Hepatic stellate cell (primary cell): ENCODE measurements at places on chromosomes 11 and 22.
A peak's percentile ranks its signal among the peaks of the same experiment; 100 is the strongest.

- no peak for DNase-seq
These were observed 90.8 kb downstream of the PHF21B start for GRCh38 chr22:44918925-44919392.

DNA sequence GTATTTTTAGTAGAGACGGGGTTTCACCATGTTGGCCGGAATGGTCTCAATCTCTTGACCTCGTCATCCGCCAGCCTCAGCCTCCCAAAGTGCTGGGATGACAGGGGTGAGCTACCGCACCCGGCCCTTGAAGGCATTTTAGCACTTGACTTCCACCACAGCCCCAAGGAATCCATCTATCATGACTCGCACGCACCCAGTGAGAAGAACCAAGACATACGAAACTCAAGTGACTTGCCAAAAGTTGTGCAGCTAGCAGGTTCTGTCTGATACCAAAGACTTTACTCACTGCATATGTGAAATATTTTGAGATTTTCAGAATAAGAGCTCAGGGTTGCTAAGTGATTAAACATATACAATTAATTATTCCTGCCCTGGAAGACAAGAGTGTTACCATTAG is 21.0 kb downstream of the FLI1 start:
- DNase-seq: peak; percentile 84

GRCh38 chr11:72720047-72720446 is 32.2 kb downstream of the ARAP1 start:
- DNase-seq: no peak

- DNase-seq: peak; percentile 40
These were observed 25.9 kb upstream of the RAB30 start for GRCh38 chr11:83097429-83098075.

GRCh38 chr22:23801238-23801821 is 14.6 kb downstream of the SMARCB1 start:
- DNase-seq: no peak

GRCh38 chr22:48488149-48488551 is 1339.5 kb downstream of the BRD1 start:
- DNase-seq: no peak

DNA sequence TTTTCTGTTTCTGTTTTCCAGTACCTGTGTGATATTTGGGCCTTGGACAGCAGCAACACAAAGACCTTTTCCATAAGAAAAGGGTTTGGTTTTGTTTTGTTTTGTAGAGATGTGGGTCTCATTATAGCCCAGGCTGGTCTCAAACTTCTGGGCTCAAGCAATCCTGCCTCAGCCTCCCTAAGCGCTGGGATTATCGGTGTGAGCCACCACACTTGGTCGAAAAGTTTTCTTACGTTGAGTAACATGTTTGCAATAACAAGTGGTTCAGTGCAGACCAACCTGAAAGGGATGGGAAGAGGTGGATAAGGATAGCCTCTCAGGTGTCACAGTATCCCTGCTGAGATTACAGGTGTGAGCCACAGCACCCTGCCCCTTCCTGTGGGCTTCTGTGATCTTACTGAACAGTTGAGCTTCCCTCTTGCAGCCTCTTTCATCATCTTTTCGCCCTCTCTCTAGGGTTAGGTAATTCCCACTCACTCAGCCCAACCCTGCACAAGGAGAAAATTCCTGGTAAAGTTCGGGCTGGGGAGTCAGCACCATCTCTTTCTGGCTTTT is 3.5 kb upstream of the MRPL48 start:
- no peak for DNase-seq

DNA sequence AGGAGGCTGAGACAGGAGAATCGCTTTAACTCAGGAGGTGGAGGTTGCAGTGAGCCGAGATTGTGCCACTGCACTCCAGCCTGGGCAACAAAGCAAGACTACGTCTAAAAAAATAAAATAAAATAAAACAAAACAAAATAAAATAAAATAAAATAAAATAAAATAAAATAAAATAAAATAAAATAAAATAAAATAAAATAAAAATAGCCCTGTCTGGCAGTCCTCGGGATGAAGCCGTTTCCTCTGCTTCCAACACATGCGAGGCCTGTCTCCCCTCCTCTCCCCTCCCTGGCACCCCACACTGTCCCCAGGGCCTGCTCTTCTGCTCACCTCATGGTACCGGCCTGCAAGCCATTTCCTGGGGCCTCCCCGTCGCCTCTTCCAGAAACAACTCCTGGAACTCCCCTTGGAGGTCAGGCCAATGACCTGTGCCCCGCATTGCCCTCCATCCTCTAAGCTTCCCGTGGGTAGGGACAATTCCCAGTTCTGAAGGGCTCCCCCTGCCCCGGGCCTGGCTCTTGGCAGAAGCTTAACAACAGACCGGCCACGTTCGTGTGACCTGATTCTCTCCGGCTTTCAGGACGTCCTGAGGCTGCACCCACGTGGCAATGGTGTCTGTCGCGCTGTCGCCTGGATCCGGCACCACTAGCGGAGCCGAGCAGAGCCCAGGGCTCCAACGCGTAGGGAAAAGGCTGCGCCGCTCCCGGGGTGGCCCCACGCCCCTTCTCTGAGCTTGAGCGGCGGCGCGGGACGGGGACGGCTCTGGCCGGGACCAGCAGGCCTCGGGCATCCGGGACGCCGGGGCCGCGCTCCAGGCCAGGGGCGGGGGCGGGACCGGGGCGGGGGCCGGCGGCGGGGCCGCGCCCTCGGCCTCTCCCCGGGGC is 456 bp upstream of the PARVB start:
- peak; percentile 65 for DNase-seq

- no peak for DNase-seq
These were observed 969 bp downstream of the CCDC117 start for GRCh38 chr22:28773461-28773867.

- no peak for DNase-seq
These were observed 777 bp upstream of the MICAL3 start for GRCh38 chr22:18024956-18025720.

DNA sequence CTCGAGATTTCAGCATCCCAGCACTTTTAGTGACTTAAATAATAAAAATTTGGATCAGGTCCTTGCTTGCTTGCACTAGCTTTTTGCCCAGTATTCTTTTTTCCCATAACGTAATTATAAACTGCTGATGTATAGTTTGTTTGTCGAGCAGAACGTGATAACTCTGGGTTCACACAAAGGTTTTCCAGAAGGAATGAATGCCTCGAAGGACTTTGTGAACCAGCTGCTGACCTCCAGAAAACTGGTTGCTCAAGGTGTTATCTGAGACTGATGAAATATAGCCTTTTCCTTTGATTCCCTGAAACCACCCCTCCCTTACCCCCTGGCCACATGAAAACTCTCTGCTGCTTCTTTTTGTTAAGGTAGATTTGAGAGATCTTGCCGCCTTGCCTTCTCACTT is 229.1 kb upstream of the CARD18 start:
- no peak for DNase-seq

DNA sequence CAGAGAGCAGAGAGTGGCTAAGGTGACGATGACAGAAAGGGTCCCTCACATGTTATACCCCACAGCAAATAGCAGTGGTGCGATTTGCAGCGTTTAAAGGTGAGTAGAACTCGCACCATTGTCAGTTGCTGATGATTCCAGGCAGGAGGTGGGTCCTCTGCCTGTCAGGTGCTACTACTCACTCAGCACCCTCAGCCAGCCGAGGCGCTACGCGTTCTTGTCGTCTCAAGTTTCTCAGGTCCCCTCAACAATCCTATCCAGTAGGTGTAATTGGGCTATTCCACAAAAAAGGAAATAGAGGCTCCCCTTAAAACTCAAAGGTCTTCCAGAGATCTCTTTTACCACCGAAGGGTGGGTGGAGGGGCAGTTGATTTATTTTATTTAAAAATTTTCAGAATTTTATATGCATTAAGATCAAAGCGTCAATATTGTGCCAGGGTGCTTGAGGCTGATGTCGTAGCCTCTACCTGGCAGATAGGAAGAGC is 18.3 kb downstream of the ELF5 start:
- DNase-seq: no peak

- DNase-seq: no peak
These were observed 7.3 kb downstream of the TANGO2 start for GRCh38 chr22:20027966-20028854.

DNA sequence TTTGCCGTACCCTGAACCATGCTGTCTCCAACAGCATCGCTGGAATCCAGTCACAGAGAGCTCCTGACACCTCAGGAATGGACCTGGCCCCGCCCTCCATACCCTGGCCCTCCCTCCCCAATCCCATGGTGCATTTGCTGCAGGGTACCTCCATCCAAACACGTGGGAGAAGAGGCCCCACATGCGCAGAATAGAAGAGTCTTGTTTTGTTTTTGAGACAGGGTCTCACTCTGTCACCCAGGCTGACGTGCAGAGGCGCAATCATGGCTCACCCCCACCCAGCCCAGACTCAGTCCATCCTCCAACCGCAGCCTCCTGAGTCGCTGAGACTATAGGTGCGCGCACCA is 2.3 kb upstream of the PNPLA2 start:
- no peak for DNase-seq

DNA sequence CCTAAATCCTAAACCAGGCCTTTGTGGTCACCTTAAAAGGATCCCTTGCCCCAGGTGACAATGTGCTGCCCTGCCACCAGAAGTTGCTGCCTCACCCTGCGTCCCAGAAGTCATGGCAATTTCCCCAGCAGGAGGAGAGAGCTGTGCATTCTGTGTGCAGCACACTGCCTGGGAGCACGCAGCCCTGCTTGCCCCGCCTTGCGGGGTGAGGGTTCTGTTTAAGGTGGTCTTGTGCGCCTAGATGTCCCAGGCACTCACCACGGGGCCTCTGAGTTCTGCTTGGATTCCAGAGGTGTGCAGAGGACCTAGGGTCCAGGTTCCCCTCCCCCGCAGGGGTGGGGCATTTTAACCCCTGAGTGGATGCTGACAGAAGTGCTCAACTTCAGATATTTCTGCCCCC is 95.0 kb downstream of the GRAMD1B start:
- no peak for DNase-seq

- no peak for DNase-seq
These were observed 31.9 kb upstream of the APOL5 start for GRCh38 chr22:35685731-35686130.

GRCh38 chr11:84212468-84213390 is 926.6 kb upstream of the CCDC90B start:
- DNase-seq: no peak

DNA sequence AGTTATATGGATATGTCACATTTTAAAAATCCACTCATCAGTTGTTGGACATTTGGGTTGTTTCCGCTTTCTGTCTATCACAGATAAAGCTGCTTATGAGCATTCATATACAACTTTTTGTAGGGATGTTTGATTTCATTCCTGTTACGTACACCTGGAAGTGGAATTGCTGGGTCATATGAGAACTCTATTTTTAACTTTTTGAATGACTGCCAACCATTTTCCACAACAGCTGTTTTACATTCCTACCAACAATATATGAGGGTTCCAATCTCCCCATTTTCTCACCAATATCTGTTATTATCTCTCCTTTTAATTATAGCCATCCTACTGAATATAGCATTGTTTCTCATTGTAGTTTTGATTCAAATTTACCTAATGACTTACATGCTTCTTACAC is 172.0 kb downstream of the UVRAG start:
- no peak for DNase-seq

DNA sequence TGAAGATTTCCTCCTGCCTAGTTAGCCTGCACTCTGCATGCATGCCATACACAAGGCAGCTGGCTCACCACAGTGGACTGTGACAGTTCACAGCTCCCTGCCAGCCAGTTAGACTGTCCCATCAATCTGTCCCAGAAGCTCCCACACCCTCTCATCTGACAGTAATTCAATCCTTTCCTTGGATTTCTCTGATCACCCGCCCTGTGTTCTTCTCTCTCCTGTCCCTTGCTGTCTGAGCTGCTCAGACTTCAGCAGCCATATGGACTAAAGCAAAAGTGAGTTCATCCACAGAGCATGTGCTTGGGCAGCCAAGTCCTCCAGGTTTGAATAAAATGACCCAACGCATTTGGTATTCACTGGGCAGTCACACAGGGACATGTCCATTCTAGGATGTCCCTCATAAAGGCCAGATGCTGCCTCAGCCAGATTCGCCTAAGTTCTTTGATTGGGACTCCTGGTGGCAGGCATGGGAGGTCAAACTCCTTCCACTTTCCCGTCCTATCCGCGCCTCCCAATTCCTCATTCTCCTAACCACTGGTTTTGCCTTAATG is 54.5 kb upstream of the ZBTB44 start:
- DNase-seq: no peak

- no peak for DNase-seq
These were observed 11.7 kb downstream of the CXCR5 start for GRCh38 chr11:118895093-118896039.

DNA sequence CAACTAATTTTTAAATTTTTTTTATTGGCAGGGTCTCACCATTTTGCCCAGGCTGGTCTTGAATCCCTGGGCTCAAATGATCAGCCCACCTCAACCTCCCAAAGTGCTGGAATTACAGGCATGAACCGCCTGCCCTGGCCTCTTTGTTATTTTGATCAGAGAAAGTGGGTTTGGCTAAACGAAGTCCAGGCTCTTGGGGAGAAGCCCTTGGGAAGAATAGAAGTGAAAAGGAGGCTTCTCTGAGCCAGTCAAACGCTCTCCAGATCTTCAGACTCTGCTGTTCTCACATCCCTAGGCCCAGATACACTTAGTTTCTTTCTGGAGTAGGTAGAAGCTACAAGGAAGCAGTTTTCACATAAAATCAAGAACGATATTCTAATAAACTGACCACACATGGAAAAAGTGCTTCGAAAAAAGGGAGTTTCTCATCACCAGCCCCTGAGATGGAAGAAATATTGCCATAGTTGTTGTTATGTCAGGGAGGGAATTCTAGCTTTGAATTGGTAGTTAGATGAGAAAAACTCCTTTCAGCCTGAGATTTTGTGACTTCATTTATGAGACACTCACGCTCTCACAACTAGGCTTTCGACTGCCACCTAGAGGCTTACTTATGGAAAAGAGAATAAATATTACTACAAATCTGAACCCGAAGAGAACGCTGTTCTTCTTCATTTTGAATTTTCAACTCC is 41.7 kb upstream of the AQP11 start:
- DNase-seq: peak; percentile 50

- no peak for DNase-seq
These were observed 107.9 kb upstream of the BID start for GRCh38 chr22:17882162-17882561.

- DNase-seq: no peak
These were observed 78.4 kb downstream of the PTPRJ start for GRCh38 chr11:48058788-48059187.

- no peak for DNase-seq
These were observed 548.2 kb downstream of the TBC1D22A start for GRCh38 chr22:47310601-47311000.

DNA sequence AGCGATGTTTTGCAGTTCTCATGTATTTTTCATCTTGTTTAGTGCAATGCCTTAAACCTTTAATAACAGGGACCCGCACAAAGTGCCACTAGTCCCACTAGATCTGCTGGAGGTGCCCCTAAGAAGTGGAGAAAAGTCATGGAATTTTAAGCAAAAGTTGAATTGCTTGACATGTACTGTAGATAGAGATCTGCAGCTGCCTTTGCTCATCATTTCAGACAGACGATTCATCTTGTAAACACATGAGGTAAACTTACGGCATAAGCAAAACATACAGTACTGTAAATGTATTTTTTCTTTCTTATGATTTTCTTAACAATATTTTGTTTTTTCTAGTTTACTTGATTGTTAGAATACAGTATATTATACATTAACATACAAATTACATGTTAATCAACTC is 295.6 kb downstream of the CASP12 start:
- no peak for DNase-seq
